ENCODE measurements at places on chromosomes 11 and 22.
A peak's percentile ranks its signal among the peaks of the same experiment; 100 is the strongest.

DNA sequence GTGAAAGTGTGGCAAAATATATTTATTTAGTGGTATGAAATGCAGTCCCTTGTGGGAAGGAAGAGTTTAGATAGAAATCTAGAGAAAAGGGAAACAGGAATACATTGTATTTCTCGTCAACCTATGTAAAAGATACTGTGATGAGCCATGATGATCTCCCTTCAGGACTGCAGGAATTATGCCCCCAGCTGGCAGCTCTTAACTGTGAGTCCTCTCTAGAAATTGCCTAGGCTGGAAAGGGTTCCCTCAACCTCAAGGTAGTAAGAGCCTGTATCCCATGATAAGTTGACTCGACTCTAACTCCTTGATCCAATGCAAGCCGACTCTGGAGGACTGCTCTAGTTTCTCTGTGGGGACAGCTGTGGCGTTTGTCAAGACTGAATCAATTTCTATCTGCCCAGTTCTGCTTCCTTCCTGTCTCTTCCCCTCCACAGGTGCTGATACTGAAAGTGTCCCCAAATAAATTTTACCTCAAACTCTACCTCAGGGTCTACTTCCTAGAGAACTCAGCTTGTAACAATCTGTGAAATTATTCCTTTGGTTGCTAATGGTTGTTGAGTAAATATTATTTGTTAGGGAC, 897.3 kb downstream of the METTL15 start:
- no peak for DNase-seq

GRCh38 chr11:9972989-9973388, 309.1 kb downstream of the SWAP70 start:
- DNase-seq = peak; percentile 37

DNA sequence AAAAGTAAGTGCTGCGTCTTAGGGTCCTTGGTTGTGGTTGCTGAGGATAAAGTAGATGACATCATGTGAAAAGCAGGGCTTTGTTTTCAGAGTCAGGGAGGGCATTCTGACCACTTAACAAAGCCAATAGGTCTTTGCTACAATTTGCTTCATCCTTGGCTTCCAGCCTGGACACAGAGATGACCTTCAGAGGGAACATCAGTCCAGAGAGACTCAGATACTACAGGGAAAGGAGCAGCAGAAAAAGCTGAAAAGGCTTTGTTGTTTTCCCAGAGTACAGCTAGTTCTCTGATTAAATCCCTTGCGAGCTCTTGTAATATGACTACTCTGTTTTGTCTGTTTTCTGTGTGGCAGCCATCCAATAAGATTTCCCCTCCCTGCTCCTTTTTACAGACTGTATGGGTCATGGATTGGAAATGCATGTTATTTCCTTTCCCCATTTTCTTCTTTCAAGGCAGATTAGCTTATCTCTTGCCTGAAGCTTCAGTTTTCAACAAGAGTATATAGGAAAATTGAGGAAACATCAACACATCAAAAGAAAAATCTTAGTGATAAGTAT, 31.9 kb downstream of the ATG13 start:
- DNase-seq = peak; percentile 93

- no peak for DNase-seq
Observed at GRCh38 chr11:117816151-117816741, 8.3 kb downstream of the FXYD2 start.

DNA sequence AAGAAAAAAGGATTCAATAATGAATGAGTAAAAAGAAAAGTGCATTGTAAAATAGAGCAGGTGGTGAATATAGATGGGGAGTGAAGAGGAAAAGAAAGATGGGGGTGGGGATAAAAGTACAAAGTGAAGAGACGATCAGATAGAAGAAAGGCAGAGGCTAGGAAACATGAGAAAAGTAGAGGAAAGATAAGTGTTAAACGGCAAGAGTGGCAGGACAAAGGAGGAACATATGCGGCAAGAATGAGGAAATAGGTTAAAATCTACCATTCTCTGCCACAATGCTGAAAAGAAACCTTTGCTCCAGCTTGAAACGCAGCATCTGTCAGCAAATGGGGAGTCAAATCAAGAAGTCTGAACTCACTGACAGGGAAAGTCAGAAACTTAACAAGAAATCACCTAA, 6.8 kb downstream of the FUT4 start:
- no peak for DNase-seq

- DNase-seq = no peak
Observed at GRCh38 chr11:80502511-80502910, 1061.7 kb upstream of the TENM4 start.
